Left kidney (tissue), 8 donors: ENCODE measurements at places on chromosomes 2 and 18. TPM values are rescaled to one million over a fixed set of nuclear protein-coding genes. Genes with fewer than 3 reads are reported as not detected.

The UGT1A4 gene
- not detected for polyA plus RNA-seq

The RAD51AP2 gene
- 0.38 TPM for polyA plus RNA-seq

The MC5R gene
- polyA plus RNA-seq: 0.22 TPM

The ACSL3 gene
- polyA plus RNA-seq: 70.5 TPM

The CFC1 gene
- not detected for polyA plus RNA-seq

The RGPD3 gene
- polyA plus RNA-seq: 0.12 TPM

The GREB1L gene
- polyA plus RNA-seq: 4.0 TPM

The SERPINB10 gene
- polyA plus RNA-seq: 0.27 TPM

The MAB21L4 gene
- polyA plus RNA-seq: 4.8 TPM

The SP140 gene
- polyA plus RNA-seq: 1.3 TPM

The PPP1R1C gene
- 3.5 TPM for polyA plus RNA-seq

The SLC8A1 gene
- 73.0 TPM for polyA plus RNA-seq

The MYO3B gene
- polyA plus RNA-seq: 7.8 TPM

The FNDC4 gene
- 6.8 TPM for polyA plus RNA-seq

The AQP12A gene
- not detected for polyA plus RNA-seq

The IL37 gene
- 0.40 TPM for polyA plus RNA-seq

The SLC5A7 gene
- 1.3 TPM for polyA plus RNA-seq

The GPR75 gene
- polyA plus RNA-seq: 5.0 TPM
